GDM1 (cell line): ENCODE measurements at places on chromosomes 2 and 18.

- DNase-seq: no peak
These were observed 22.8 kb upstream of the IL37 start for GRCh38 chr2:112887964-112888749.

DNA sequence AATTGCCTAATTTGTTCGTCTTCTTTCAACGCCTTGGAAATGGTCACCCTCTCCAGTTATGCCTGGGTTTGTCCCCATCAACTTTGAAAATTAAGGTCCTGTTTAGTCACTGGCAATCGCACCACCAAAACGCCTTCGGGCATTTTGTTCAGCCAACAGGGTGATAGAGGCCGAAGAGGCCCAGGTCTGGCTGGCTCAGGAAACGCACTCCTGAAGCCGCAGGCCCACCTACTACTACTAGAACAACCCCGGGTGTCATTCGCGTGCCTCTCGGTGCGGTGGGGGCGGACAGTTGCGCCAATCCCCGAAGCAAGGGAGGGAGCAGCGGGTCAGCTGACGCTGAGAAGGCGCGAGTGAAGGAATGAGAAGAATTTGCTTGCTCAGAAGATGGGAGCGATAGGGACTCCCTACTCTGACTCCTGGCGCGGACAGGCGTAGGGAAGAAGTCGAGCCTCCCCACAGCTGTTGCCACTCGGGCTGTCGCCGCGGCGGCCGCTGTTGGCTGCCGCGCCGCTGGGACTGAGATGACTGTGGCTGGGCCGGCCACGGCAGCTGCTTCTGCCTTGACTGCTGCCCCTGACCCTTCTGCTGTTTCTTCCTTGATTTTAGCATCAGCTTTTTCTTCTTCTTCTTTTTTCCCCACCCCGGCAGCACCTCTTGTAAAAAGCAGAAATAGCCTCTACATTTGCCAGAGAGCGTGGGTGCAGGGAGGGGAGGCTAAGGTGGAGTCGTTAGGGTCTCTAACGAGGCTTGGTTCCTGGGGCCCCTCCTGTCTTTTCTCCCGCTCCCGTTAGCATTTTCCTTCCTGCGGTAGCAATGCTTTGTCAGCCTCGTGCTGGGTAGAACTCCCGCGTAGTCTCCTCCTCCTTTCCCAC is 387.6 kb downstream of the FIGN start:
- no peak for DNase-seq

- no peak for DNase-seq
These were observed 111.1 kb downstream of the CDH2 start for GRCh38 chr18:28065793-28066186.

- DNase-seq: no peak
These were observed 53.6 kb downstream of the CDK15 start for GRCh38 chr2:201859949-201860348.

DNA sequence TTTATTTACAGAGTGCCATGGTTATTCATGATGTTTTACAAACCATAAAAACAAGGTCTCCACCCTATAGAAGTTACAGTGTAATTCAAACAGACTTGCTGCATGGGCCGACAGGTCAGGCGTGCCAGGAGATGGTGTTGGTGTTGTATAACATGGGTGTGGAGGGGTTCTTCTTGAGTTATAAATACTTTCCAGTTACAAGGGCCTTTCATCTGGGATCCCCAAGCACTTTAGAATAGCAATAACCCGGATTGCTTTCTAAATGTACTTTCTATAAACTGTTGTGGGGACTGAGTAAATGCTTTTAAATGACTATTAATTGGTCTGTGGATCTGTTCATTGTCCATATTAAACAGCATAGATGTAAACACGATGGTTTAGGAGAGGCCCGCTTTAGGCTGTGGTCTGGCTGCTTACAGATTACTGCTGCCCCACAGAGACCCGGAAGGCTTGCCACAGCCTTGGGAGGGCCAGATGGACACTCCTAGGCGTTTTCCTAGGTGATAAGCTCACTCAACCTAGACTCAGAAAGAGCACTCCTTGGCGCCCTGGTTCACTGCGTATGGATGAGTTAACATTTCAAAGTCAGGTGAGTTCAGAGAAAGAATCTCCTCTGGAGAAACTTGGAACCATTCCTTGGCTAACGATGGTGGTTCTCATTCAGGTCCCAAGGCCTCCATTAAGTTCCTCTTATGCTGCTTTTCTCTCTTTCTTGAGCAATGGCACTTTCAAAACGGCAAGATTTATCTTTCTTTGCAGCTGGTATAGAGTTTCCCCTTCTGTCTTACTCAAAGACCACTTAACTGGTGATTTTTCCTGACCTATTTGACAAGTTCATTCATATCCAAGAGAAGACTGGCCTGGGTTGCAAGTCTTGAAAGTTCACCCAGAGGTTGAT is 3.6 kb upstream of the KIAA2012 start:
- DNase-seq: peak; percentile 39

DNA sequence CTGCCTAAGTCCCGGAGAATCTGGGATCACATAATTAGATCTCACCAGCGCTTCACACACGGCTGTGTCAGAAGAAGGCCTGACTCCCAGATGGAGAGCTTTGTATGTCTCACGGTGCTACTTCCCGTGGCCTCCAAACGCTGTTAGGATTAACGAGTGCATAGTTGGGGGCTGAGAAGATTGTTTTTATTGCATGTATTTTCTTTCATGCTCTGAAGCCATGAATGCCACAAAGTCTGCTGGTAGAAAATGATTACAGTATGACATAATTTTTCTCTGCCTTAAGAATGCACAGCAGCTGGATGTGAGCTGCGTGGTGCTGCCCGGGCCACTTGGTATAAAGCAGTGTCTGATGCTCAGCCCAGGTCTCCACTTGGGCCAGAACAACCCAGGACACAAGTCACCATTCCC is 166.5 kb downstream of the SEPTIN10 start:
- DNase-seq: no peak

- DNase-seq: no peak
These were observed 25.4 kb downstream of the HPCAL1 start for GRCh38 chr2:10327896-10328669.

- DNase-seq: no peak
These were observed 754.9 kb downstream of the RNF144A start for GRCh38 chr2:7672027-7672684.

DNA sequence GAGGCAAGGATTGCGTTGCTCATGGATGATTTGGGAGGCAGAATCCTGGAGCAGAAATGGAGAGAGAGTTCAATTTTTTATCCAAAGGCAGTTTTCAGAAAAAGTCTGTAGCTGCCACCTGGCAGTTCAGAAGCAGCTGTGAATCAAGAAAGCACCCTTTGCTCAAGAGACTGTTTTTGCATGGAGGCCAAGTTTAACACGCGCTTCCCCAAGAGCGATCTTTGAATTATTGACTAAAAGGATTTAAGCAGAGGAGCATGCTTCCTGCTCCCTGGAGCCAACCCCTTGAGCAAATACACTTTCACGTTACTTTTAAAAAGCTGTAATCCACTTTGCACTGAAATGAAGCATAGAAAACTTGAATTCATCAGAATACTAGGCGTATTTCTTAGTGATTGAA is 252.4 kb downstream of the RNF144A start:
- no peak for DNase-seq

DNA sequence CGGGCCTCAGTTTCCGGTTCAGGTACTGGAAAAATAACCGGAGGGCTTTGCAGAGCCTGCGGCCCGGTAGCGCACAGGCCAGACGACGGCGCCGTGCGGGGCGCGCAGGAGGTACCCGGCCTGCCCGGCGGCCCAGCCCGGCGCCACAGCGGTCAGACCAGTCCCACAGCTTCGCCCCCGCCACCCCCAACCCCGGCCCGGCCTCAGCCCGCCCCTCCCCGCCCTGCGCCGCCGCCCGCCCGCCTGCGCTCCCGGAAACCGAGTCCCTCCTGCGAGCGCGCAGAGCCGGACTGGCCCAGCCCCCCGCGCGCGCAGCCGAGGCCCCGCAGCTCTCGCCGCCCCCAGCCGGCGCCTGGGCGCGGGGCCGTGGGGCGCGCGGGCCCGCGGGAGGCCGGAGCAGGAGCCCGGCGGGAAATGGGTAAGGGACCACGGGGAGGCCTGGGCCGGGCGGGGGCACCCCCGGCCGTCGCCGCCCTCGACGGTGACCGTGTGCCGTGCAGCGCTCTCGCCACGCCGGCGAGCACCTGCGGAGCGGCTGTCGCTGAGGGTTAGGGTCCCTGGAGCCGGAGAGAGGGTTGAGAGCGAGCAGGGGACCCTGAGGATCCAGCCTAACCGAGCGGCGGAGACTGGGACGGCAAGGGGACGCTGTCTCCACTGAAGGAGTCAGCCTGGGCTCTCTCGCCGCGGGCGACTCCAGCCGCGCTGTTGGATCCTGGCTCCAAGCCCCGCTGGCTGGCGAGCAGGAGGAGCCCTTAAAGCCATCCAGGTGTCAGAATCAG is 16.5 kb upstream of the PSD4 start:
- DNase-seq: no peak

DNA sequence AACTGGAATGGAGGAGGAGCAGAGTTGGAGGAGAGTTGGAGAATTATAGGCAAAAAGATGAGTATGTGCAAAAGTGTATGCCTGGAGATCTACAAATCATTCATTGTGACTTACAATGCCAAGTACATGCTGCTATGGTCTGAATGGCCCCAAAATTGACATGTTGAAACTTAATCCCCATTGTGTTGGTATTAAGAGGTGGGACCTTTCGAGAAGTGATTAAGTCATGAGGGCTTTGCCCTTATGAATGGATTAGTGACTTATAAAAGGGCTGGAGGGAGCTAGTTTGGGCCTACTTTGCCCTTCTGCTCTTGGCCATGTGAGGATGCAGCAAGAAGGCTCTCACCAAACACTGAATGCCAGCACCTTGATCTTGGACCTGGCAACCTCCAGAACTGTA is 6.3 kb upstream of the RBMS1 start:
- no peak for DNase-seq

DNA sequence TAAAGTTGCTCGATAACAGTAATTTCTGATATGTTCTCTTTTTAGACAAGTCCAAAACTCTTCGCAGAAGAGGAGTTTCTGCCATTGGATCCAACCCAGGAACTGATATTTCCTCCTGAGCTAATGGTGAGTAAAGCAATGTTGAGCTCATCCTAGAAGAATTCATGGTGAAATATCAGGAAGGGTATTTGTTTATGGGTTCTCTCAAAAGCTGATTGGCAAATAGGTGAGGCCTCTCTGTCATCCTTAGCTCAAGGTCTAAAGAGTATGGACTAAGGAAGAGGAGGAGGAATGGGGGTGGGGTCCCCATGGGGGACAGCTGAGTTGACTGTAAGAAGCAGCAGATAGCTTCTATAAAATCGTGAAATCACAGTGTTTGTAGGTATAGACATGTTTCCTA is 18.2 kb downstream of the AOX1 start:
- DNase-seq: no peak

GRCh38 chr2:175690113-175690837 is 311.8 kb downstream of the LNPK start:
- DNase-seq: peak; percentile 24

DNA sequence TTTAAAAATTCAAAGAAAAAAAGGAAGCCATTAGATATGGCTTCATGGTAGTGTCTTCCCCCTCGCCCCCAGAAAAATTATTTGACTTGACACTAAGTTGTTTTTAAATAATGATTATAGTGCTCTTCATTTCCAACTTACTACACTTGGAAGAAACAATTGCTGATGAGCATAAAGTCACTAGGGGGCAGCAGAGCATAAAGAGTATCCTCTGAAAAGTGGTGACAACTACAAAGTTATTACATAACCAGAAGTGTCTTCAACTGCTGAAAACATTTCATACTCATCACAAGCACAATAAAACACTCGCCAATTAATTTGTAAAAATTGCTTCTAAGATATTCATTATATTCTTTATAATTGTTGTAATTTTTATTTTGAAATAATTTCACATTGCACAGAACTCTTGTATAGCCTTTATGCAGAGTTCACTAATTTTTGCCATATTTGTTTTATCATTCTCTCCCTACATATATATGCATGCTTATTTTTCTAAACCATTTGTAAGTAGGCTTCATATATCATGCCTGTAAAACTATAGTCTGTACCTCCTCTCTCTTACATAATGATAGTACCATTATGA is 54.9 kb downstream of the EXOC6B start:
- peak; percentile 21 for DNase-seq

DNA sequence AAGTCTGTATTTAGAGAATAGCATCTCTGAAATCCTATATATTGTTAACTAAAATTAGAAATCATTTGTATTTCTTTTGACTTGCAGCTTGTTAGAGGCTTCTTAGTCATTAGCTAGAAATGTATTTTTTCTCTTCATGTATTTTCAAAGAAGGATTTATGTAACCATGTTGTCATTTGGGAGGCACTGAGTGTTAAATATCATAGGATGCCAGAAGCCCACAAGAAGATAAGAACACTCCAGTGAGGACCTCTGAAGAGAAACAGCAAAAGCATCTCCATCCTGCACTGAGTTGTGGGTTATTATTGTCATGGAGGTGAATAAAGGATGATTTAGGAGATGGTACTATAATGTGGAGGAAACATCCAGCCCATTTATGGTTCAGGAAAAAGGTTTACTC is 93.5 kb downstream of the UBE2E3 start:
- DNase-seq: no peak

DNA sequence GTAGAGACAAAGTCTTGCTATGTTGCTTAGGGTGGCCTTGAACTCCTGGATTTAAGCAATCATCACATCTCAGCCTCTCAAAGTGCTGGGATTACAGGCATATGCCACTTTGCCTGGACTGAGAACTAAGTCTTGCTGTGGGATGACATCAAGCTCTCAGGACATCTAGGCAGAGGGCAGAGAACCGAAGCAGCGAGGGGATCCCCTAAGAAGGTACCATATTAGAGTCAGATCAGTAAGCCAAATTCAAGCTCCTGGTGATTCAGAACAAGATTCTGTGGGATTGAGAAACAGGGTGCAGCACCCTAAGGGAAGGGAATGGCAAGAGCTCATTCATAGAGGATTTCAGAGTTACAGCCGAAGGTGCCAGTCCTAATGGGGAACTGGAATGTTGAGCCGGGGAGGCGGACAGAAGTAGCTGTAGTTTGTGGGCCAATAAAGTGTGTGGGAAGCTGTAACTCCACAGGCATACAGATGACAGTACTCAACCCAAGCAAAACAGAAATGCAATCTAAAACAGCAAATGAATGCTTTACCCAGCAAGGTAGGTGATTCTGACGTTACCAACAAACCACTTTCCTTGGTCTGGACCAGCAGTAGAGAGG is 30.9 kb downstream of the EPHA4 start:
- DNase-seq: no peak

DNA sequence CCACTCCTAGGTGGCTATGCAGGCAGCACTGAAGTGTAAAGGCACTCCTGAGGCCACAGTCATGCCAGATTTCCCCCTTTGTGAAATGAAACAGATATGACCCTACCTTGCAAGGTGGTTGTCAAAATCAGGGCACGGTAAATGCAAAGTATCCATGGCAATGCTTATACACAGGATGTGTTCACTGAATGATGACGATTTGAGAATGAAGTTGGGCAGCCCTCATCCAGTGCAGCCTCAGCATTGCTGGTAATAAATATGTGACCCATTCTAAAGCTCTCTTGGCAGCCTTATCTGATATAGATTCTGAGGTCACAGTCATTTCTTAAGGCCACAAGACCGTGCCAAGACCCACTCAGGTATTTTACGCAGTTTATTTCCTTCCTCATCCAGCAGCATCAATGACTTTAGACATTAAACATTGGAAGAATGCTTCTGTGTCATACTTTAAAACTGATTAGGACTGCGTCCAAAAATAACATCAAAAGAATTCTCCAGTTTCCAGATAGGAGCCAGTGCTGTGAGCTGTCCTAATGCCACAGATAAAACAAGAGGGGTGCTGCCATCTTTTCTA is 125.5 kb upstream of the SERTAD2 start:
- DNase-seq: no peak

GRCh38 chr2:74515981-74516633 is 1.9 kb downstream of the TLX2 start:
- DNase-seq: no peak

- peak; percentile 86 for DNase-seq
These were observed 186.6 kb downstream of the NRP2 start for GRCh38 chr2:205868773-205869333.

GRCh38 chr2:1781291-1782080 is 37.2 kb upstream of the PXDN start:
- DNase-seq: no peak
